CD4-positive, alpha-beta T cell (primary cell): ENCODE measurements at places on chromosomes 3 and 15.

- DNase-seq = no peak
These were observed 16.1 kb downstream of the KLF15 start for GRCh38 chr3:126340943-126341754.

DNA sequence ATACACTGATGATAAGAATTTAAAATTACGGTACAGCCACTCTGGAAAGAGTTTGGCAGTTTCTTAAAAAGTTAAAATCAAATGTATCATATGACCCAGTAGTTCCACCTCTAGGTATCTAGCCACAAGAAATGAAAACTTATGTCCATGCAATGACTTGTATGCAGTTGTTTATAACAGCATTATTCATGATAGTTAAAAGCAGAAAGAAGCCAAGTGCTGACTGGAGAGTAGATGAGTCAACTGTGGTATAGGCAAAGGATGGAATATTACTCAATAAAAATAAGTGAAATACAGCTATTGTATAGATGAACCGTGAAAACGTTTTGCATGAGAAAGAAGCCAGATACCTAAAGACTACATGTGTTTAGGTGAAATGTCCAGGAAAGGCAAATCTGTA lies 14.8 kb downstream of the GPR87 start:
- DNase-seq = no peak

DNA sequence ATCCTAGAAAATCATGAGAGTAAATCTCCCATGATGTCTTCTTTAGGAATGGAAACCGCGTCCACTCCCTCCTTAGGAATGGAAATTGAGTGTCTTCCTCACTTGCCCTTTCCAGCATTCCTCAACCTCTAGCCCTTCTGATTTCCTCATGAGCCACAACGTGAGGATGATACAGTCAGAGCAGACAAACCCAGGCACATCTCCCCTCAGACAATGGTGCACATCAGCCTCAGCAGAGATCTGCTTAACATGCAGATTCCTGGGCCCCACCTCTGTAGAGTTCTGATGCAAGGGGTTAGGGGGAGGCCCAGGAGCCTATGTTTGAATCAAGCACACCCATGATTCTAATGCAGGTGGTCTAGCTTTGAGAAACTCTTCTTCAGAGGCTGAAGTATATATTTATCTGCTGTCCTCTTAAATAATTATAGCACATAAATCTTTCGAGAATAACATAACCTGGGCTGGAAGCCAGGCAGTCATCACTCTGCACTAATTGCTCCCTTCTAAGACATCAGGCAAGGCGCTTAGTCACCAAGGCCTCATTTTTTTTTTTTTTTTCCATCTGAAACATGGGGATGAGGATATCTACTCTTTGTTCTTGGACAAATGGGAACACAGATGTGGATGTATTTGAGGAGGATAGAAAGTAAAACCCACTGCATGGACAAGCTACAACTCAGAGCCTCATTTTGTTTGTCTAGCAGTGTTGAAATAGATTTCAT lies 81.7 kb downstream of the PRICKLE2 start:
- no peak for DNase-seq

GRCh38 chr3:158768881-158769543 lies 32.8 kb upstream of the MFSD1 start:
- no peak for DNase-seq

- no peak for DNase-seq
These were observed 1.6 kb upstream of the PLOD2 start for GRCh38 chr3:146162561-146162960.

GRCh38 chr3:111715911-111716523 lies 120.9 kb upstream of the ZBED2 start:
- DNase-seq = peak; percentile 48

DNA sequence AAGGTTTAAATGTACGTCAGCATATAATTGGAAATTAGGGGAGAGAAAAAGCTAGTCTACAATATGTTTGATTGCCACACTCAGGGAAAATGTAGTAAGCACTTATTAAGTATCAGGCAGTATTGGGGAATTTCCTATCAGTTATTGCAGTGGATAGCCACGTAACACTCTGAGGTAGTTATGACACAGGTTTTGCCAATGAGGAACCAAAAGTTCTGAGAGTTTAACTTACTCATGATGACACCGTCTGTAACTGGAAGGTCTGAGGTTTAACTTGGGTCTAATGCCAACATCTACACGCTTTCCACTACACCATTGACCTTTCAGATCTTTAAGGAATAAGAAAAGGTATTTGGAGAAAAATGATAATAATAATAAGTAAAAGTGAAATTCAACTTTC lies 89.5 kb downstream of the ZMAT3 start:
- no peak for DNase-seq

DNA sequence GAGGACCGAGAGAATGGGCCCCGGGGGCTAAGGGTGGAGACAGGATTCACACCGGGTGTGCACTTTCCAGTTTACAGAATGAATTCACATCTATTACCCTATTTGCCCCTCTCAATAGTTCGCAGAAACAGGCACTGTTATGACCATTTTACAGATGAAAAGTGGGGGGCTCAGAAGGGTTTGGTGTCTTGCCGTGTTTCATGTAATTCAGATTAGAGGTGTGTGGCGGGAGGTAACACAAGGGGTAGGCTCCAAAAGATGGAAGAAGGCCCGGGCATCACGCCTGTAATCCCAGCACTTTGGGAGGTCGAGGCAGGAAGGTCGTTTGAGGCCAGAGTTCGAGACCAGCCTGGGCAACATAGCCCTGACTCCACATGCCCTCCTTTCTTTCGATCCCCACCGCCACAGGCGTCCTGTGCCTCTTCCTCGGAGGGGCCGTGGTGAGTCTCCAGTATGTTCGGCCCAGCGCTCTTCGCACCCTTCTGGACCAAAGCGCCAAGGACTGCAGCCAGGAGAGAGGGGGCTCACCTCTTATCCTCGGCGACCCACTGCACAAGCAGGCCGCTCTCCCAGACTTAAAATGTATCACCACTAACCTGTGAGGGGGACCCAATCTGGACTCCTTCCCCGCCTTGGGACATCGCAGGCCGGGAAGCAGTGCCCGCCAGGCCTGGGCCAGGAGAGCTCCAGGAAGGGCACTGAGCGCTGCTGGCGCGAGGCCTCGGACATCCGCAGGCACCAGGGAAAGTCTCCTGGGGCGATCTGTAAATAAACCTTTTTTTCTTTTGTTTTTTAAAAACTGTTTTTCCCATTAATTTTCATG lies 3.4 kb downstream of the DUOXA2 start:
- no peak for DNase-seq

DNA sequence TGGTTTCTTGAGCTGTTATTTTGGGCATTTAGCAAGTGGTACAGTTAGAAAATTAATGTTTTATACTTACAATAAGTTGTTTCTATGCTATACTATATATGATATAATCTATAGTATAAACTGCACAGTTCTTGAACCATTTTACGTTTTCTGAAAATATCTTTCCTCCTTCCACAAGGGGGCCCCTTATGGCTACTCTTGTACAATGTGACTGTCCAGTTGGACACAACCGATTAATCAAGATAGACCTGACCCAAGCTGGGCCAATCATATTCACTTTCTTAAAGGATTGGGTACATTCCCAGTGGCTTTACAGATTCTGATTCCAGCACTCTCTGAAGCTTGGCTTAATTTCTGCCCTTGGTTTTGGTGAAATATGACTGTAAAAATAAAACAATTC lies 953.4 kb downstream of the AGBL1 start:
- no peak for DNase-seq

DNA sequence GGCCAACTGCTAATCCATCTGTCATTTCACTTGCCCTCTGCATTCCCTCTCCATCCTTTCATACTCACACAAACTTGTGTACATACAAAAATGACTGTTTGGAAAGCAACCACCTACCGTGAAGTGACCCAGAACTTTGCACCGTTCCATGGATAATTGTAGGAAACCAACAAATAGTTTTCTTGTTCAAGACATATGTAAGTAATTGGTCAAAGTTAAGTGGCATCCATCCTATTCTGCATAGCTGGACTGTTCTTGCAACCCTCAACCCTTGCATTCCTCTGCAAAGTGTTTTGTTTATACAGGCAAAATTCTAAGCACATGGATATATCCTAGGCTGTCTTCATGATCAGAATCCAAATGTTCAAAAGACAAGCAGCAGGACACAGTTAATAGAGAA lies 592.5 kb downstream of the MECOM start:
- no peak for DNase-seq

- DNase-seq = no peak
These were observed 2.3 kb downstream of the EIF2AK4 start for GRCh38 chr15:39936187-39936586.

- no peak for DNase-seq
These were observed 15.0 kb downstream of the INTS14 start for GRCh38 chr15:65595960-65596359.

DNA sequence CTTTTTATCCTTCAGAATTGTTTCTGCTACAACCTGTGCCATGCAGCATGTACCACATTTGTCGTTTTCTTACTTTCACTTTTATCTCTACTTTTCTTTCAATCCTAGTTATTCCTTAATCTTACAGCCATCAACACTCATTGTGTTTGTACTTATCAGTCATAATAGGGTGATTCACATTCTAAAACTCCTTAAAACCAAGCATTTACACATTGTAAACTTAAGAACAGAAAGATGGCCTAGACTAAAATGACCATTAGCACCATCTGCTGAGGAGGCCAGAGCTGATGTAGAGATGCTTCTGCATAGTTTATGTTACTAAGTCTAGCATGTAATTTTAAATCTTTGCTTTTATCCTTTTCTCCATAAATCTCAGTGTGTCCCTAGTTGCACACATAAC lies 25.5 kb downstream of the EIF2AK4 start:
- DNase-seq = no peak

DNA sequence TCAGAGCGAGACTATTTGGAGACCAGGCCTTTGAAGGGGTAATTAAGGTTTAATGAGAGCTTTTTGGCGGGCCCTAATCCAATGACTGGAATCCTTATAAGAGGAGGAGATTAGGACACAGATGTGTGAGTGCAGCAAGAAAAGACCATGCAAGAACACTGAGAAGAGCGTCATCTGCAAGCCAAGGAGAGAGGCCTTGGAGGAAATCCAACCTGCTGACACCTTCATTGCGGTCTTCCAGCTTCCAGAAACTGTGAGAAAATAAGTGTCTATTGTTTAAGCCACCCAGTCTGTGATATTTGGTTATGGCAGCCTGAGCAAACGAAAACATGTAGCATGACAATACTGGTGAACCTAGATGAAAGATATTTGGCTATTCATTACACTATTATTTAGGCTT lies 23.0 kb upstream of the MUSTN1 start:
- no peak for DNase-seq

- DNase-seq = no peak
These were observed 17.5 kb downstream of the POPDC2 start for GRCh38 chr3:119642746-119643473.

- no peak for DNase-seq
These were observed 259.8 kb upstream of the WNT5A start for GRCh38 chr3:55746808-55747413.

DNA sequence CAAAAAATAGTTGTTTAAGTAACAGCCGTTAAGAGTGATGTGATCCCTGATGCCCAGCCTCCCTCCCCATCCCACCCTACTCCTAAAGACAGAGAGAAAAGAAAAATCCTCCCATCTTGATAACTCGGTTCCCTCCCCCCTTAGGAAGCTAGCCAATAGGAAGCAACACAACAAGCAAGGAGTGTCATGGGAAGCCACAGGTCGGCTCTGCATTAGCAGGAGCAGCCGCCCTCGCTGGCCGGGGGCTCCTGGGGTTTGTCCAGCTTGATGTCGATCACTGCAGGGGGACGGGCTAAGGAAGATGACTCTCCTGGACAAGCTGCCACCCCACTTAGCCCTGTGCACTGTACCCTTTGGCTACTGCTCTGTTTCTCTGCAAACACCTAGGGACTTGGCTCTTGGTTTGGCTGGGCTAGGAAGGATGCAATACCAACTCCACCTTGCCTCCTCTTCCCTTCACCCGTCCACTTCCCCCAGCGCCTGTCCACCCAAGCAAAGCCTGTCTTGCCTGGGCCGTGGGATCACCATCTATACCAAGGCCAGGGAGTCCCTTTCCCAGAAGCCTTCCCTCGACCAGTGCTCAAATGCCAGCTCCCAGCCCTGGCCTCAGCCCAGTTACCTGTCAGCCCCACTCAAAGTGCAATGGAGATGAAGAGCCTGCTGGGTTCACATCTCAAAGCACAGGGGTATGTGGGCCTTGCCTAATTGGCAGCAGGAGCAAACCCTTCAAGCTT lies 23.1 kb downstream of the SRPRB start:
- no peak for DNase-seq

GRCh38 chr3:80040067-80040466 lies 272.3 kb upstream of the ROBO1 start:
- no peak for DNase-seq

- no peak for DNase-seq
These were observed 474.1 kb downstream of the FOXP1 start for GRCh38 chr3:71109241-71109976.

DNA sequence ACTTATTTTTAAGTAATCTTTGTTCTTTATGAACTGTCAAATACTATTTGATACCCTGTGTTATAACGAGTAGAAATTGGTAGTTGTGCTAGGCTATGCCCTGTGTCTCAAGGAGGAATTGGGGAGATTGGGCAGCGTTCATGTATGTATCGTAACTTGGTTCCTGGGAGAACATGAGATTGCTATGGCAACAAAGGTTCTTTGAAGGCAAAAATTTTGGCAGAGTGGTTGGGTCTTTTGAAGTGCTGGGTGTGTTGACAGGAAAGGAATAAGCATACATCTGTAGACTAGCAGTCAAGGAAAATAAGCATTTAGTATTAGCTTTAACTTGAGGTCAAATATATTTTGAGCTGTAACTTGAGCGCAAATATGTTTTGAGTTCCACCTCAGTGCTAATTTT lies 45.3 kb downstream of the TCF12 start:
- DNase-seq = no peak

DNA sequence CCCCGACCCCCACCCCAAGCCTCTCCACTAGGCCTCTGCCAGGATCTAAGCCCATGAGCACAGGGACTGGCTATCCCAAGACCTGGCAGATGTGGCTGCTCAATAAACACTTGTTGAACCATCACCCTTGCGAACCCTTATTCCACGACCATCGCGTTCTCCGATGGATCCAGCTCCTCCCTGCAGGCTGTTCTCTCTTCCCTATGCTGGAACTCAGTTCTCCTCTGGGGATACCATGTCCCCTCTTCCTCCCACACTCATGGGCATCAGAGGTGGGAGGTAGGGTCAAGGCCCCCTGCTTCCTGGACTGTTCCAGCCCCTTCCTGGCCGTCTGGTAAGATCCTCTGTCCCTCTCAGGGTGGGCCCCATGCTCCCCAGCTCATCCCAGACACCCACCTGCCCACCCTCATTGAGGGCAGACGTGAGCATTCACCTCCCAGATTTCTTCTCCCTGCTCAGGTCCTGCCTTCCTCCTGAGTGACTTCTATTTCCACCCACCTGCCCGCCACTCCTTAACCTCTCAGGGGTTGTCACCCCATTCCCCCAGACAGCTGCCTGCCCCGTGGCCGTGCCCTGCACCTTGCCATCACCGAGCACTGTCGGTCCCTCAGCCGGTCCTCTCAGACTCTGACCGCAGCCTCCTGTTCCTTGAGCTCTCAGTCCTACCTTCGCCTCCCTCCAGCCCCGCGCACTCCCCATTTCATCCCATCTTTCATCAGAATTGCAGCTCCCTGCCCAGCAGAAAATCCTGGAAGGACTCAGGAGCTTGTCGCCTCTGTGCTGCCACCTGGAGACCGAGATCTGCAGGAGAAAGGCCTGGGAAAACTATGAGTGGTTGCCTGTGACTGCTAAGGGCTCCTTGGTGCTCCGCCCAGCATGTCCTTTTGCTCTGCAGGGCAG lies 42.0 kb downstream of the PML start:
- DNase-seq = no peak

GRCh38 chr15:51105430-51106016 lies 10.8 kb upstream of the TNFAIP8L3 start:
- no peak for DNase-seq

GRCh38 chr15:38576837-38577236 lies 12.2 kb upstream of the RASGRP1 start:
- DNase-seq = no peak

- no peak for DNase-seq
These were observed 20.9 kb downstream of the SMAD6 start for GRCh38 chr15:66722757-66723540.
